GM18507 (cell line): ENCODE measurements at places on chromosomes 3 and 15.

DNA sequence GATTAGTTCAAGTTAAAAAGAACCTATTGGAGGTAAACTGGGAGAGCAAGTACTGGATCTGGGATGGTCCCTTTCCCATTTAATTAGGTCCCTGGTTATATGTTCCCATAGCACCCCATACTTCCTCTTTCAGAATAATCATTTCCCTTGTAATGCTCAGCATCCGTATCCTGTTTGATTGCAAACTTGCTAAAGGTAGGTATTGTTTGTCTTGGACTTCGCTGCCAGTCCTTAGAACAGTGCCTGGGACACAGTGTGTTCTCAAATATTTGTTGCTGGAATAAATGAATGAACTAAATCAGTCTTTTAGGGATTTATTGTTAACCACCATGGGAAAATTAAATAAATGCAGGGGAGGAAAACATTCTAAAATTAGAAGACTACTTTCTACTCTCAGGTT is 299.8 kb downstream of the GRM7 start:
- DNase-seq, result no peak

DNA sequence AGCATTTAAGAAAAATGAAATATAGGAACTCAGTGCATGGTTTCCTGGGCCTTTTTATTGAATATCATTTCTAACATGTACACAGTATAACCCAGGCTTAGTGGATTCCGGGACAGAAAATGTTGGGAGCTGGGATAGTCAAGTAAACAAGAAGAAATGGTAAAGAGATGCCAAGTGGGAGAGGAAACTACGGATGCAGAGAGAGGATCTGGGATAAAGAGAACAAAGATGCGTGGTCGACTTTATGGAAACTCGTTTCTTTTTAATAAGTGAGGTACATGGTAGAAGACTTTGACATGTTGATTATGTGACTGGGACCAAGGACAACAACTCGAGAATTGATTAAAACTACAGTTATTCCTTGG is 1.2 kb upstream of the GPR176 start:
- no peak for DNase-seq

DNA sequence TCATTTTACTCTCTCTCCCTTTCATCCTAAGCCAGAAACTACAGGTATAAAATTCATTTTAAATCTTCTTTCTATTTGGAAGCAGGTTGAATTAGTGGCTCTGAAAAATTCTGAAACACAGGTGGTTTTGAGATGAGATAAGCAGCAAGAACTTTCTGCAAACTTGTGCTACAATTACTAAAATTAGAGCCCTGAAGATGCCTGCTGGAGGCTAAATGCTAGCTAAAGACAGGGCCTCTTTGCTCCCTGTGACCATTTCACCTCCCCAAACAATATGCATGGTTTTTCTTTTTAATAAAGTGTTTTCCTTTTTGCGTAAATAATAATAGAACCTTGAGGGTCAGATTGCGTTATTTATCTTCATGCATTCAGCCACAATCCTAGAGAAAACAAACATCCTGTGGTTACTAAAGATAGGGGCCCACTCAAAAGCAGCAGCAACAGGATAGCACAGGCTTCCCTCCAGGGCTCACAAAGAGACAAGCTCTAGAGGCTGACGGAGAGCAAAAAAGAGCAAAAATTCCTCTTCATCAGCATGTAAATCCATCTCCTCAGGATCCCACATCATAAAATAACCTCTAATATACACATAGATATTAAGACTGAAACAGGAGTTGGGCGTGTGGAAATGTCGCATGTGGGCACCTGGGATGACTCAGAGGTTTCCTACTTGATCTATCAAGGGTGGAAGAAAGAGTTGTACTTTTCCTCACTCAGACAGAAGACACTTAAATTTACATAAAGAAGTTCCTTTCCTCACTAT is 26.5 kb upstream of the CP start:
- no peak for DNase-seq

DNA sequence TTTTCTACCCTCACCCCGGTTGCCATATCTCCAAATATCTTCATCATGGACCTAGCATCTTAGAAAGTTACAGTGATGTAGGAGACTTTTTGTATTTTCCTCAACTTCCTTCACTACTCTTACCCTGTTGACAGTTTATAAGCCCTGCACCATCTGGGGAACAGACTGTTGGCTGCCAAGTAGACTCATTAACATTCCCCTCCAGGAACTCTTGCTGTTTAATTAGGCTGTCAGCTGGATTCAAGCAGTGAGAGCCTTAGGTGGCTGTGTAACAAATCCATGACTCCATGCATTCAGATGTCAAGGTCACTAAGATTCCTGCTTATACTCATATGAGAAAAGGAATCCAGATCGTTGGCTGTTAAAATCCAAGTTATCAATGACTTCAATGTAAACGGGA is 198.3 kb downstream of the NAALADL2 start:
- DNase-seq, result no peak

DNA sequence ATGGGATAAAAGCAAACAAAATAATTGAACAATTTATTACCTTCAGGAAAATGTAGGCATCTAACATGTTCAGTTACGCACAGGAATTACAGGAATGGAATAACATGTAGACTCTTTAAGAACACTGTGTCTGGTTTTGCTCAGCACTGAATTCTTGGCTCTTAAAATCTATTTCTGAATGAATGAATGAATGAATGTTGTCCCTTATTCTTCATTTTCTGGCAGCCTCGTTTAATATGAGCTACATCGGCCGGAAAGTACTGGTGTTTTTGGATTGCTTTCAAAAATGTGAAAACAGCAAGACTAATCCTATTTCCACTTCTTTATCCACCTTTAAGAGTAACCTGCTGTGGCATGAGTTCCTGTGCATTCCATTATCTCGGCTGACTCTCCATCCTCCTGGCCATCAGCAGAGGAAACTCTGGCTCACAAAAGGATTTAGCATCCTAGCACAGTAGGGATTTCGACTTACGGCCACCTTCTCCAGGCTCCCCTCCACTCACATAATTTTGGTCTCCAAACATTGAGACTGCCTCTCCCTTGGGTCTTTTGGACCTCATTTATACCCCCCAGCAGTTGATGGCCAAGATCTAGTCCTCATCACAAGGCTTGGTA is 145.3 kb downstream of the FOXP1 start:
- DNase-seq, result no peak

DNA sequence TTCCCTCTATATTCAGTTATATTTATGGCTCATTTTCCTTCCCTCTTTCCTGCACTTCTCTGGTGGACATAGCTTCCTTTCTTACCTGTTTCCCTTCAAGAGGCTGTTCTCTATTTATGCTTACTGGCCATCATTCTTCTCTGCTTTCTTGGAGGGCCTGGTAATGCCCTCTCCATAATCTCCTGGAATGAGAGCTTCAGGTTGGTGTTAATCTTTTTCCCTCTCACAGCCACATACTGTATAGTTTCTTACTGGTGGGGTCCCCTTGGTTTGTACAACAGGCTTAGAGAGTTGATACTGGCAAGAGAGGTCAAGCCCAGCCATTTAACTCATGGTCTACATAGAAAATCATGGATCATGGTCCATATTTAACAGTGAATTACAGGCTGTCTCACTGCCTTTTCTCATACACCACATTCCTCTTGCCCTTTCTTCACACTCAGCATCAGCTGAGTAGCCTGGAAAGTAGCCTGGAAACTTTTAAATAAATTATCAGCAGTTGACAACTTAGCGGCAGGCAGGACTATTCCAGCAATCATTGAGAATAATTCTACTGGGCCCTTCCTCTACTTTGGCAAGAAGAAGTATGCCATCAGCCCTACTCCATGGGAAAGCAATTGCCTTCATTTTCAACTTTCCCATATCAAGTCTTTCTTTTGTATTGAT is 38.0 kb upstream of the DPH6 start:
- no peak for DNase-seq

DNA sequence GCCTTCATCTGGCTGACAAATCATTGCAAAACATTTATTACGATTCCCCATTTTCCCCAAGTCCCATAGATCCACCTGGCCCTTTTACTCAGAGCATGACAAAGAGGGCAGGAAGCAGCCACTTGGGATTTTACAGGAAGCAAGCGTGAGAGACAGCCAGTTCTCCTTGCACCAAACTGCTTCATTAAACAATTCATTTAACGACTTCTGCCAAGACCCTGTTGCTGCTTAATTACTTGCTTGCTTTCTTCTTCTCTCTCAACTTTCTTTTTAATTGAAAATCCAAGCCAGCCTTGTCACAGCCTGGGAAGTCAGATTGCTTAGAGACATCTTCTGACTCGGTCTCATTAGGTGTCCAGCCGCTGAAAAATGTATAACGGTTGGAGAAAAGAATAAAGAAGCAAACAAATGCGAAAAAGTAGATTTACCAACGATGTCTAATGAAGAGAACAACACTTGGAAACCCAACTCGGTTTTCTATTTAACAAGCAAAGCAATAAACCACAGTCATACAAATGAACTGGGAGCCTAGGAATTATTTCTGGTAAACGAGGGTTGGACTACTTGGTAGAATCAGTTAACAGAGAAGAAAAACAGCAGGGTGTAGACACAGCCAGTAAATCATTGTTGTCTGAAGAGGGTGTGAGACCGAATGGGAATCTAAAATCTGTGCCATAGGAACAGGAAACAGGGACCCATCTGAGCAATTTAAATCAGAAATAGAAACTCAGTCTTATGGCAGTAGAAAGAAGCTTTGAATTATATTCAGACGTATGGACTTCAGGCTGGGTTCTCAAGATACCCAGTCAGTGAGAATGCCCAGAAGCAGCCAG is 298.3 kb downstream of the LRRC3B start:
- DNase-seq, result no peak

- DNase-seq, result no peak
These were observed 5.5 kb upstream of the RNF111 start for GRCh38 chr15:58981808-58982475.

GRCh38 chr3:134922101-134922500 is 127.0 kb downstream of the EPHB1 start:
- DNase-seq, result no peak

DNA sequence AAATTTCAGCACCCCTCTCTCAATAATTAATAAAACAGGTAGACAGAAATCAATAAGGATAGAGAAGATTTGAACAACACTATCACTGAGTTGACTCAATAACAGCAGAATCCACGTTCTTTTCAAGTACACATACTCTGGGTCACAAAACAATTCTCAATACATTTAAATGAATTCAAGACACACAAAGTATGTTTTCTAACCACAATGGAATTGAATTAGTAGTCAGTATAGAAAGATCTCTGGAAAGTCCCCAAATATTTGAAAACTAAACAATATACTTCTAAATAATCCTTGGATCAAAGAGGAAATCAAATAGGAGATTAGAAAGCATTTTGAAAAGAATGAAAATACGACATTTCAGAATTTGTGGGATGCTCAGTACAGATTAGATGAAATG is 40.0 kb downstream of the TKT start:
- DNase-seq, result no peak

DNA sequence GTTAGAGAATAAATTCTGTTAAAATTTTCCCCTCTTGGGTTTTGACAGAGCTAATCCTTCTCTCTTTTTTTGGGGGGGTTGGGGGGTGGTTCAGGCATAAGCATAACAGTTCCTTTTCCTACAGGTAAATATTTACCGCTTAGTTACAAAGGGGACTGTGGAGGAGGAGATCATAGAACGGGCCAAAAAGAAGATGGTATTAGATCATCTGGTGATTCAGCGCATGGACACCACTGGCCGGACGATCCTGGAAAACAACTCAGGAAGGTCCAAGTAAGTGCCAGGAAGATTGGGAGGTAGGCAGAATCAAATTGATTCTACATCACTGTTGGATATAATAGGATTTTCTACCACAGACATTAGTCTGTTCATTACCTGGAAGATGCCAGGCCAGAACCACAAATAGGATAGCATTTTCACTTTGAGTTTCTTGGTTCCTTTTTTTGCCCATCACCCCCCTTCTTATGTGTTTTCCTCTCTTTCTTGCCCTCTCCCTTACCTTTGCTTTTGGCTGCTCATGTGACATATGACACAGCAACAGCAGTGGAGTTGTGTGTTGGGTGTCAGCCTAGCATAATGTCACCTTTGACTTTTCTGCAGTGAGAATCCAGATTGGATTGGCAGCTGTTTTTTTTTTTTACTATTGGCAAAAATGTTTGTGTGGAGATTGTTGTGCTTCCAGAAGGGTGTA is 79.0 kb downstream of the CHD2 start:
- no peak for DNase-seq

DNA sequence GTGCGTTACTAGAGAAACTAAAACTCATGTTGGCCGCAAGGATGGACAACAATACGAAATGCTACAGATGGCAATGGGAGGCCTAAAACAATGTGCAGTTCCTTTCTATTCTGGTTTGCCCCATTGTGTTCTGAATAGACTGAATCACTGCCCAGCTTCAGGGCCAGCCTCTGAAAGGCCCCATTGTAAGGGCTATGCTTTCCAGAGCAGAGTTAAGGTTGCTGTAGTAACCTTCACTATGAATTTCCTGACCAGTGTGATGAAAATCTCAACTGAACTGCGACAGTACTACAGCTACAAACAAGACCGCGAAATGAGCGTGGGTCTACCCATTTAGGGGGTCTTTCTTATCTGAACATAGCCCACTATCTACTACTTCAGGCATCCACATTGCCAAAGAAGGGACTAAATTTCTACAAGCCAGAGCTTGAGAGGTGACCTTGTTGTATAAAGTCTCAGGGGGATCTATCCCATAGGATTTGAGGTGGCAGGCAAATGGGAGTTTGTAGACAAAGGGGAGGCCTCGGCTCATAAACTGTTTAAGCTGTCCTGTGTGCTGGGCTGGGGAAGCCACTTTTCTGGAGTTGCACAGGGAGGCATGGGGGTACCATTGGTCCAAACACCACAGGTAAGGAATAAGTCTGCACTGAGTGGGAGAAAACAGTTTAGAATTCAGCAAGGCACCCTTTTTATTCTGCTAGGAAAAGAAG is 80.1 kb downstream of the MYO1E start:
- DNase-seq, result no peak

- no peak for DNase-seq
These were observed 5.0 kb downstream of the TMEM207 start for GRCh38 chr3:190444576-190445145.

DNA sequence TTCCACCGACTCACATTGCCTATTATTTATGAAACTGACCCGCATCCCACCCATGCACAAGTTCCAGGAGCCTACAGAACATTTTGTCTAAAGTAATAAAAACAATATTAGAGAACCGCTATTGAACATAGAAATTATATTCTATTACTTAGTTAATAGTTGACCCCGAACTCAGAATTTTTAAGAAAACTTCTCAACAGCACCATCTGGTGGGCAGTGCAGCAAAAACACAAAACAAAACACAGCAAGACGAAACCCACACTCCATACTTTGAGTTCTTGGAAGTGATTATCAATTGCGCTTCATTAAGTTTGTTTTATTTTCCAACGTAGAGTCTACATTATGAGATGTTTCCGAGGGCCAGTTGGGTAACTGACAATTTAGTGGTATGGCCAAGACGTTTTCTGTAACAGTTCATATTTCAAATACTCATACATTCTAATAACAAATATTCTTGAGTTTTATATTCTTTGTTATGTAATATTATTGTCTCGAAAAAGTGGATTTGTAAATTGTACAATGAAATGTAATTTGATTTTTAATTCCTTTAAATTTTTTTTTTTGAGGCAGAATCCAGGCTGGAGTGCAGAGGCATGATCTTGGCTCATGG is 24.0 kb upstream of the C3orf70 start:
- no peak for DNase-seq

GRCh38 chr3:4633078-4634004 is 140.2 kb downstream of the ITPR1 start:
- peak; percentile 37 for DNase-seq

GRCh38 chr3:124315215-124316033 is 323.5 kb upstream of the ROPN1 start:
- DNase-seq, result no peak

- DNase-seq, result no peak
These were observed 1.5 kb upstream of the ISLR start for GRCh38 chr15:74171965-74172541.

GRCh38 chr3:58341376-58341775 is 8.7 kb downstream of the PXK start:
- no peak for DNase-seq
